Large intestine (tissue), 12 donors: ENCODE measurements at places on chromosomes 5 and 9.

DNA sequence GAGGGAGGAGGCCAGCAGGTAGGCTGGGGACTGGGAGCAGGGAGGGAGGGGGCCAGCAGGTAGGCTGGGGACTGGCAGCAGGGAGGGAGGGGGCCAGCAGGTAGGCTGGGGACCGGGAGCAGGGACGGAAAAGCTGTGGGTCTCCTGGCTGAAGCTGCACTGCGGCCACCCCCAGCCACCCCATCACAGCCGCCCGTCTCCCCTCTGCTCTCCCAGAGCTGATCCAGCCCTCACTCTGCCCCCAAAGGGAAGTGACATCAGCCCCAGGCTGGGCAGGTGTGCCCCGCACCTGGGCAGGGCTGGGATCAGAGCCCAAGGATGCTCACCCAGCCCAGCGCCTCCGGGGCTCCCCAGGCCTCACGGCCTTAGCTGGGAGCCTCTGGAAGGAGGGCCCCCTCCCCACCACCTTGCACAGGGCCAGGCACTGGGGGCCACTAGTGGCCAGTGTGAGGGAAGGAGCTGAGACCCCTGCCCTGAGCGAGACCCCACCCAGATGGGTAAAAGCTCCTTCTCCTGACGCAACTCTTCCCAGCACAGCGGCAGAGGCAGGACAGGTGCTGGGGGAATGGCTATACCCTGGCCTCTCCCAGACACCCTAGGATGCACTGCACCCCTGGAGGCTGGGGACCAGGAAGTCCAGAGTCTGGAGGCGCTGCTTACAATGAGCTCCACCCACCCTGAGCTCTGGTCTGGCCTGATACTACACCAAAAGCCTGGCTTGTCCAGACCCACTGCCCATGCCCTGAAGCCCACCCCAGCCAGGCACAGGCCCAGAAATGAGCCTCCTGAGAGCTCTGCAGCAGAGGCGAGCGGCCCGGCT is 11.6 kb downstream of the AGPAT2 start:
- peaks cover 47% of the 10 kb centered on the region for H3K36me3 ChIP-seq
- no peaks in the 10 kb centered on the region for H3K27me3 ChIP-seq
- peak overlapping the region; percentile 23 for H3K4me3 ChIP-seq
- H3K27ac ChIP-seq, result peak overlapping the region; percentile 98
- DNase-seq, result peak; percentile 89

- no peaks in the 10 kb centered on the region for H3K4me1 ChIP-seq
- H3K27me3 ChIP-seq, result no peaks in the 10 kb centered on the region
- no peak overlapping the region for H3K4me3 ChIP-seq
- DNase-seq, result no peak
- H3K27ac ChIP-seq, result no peak overlapping the region
These were observed 32.1 kb upstream of the SARDH start for GRCh38 chr9:133770076-133770777.

DNA sequence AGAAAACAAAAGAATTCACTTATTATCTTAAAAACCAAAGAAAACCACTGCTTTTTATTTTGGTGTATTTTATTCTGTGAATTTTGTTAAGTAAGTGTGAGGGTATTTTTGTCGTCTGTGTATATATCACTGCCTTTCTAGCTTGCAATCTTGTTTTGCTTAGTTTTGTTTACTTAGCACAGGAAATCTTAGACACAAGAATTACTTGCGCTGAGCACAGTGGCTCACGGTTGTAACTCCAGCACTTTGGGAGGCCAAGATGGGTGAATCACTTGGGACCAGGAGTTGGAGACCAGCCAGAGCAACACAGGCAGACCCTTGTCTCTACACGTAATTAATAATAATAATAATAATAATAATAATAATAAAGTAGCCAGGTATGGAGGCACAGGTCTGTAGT is 230.3 kb downstream of the PAPPA start:
- DNase-seq, result no peak
- H3K4me1 ChIP-seq, result no peaks in the 10 kb centered on the region
- H3K36me3 ChIP-seq, result no peaks in the 10 kb centered on the region
- H3K4me3 ChIP-seq, result no peak overlapping the region
- H3K27me3 ChIP-seq, result no peaks in the 10 kb centered on the region

DNA sequence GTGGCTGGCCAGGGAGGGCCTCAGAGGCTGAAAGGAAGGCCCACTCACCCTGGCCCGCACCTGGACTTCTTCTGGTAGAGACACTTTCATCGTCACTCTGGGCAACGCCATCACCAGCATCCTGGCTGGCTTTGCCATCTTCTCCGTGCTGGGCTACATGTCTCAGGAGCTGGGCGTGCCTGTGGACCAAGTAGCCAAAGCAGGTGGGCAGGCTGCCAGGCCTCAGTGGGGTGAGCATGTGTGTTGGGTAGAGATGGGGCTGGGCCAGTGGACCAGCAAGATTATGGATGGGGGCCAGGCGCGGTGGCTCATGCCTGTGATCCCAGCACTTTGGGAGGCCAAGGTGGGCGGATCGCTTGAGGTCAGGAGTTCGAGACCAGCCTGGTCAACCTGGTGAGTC is 12.6 kb downstream of the SLC6A7 start:
- no peak overlapping the region for H3K4me3 ChIP-seq
- no peaks in the 10 kb centered on the region for H3K27me3 ChIP-seq
- peaks cover 18% of the 10 kb centered on the region for H3K36me3 ChIP-seq
- H3K27ac ChIP-seq, result no peak overlapping the region
- no peak for DNase-seq
- H3K4me1 ChIP-seq, result no peaks in the 10 kb centered on the region
